ENCODE measurements at places on chromosomes 7 and 10.

DNA sequence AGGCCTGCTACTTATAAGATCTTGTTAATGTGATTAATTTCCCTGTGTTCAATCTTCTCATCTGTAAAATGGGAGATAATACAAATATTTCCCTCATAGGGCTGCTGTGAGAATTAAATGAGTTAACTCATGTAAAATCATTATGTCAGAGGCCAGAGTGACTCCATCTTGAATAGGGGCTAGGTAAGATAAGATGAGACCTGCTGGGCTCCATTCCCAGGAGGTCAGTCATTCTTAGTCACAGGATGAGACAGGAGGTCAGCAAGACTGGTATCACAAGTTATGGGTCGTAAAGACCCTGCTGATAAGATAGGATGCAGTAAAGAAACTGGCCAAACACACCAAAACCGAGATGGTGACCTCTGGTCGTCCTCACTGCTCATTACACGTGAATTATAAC is 200.7 kb downstream of the CYP26A1 start:
- DNase-seq, result no peak

GRCh38 chr7:123673752-123674398 is 18.2 kb downstream of the LMOD2 start:
- no peak for DNase-seq

DNA sequence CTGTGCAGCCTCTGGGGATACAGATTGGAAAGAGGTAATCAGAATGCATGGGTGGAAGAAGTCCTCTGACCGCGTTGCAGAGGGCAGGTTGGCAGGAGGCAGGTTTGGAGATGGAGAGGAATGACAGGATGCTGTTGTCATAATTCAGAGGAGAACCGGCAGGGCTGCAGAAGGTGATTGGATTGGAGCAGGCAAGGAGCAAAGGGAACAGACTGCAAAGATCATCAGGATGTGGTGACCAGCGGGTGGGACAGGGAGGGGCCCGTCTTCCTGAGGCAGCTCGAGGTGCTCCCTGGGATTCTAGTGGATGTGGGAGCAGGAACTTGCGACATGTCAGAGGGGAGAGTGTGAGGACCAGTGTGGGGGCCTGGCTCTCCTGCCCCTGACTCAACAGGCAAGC is 78.5 kb upstream of the PPIF start:
- no peak for DNase-seq

GRCh38 chr7:25887266-25887665 is 264.7 kb upstream of the NFE2L3 start:
- no peak for DNase-seq

- DNase-seq, result no peak
Observed at GRCh38 chr10:5830629-5831445, 17.6 kb upstream of the GDI2 start.

- DNase-seq, result no peak
Observed at GRCh38 chr10:110781139-110781538, 90.6 kb upstream of the PDCD4 start.

DNA sequence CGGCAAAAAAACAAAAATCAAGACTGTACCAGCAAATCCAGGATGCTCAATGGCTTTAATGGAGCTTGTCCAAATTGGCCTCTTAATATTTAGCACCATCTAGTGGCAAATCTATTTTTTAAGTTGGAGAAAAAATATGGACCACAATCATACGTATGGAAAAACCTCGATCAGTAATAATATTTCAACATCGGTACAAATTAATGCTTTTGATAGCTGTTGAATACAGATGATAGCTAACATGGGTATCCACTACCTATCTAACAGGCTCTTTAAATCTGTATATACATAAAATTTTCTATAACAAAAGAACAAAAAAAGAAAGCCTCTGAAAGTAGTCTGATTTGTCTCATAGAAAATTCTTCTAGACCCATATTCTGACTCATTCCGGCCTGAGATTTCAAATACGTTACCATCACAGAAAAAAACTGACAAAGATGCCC is 29.2 kb downstream of the COA1 start:
- peak; percentile 27 for DNase-seq

DNA sequence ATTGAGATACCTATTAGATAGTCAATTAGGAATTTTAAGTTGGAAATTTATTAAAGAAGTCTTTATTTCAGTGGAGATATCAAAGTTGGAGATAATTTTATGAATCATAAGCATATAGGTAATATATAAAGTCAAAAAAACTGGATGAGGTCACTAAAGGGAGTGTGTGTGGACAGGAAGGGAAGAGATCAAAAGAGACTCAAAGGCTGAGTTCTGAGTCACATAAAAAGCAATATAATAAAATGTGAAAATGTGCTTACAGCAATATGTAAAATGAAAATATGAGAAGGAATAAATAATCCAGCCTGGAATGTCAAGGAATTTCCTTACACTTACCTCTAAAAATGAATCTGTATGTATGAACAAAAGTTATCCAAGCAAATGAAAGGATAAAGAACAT is 583.3 kb upstream of the SORCS1 start:
- no peak for DNase-seq

GRCh38 chr7:40680657-40681056 is 545.9 kb downstream of the SUGCT start:
- DNase-seq, result no peak

- peak; percentile 57 for DNase-seq
Observed at GRCh38 chr7:91940572-91941341, at the start of gene AKAP9. Gene AKAP9, plus strand, starts transcription at chr7:91940862. Its CDS starts 238 bp downstream, at chr7:91941100.

Data from frontal cortex (tissue), 4 donors.